ENCODE measurements at places on chromosomes 3 and 15. TPM values are rescaled to one million over a fixed set of nuclear protein-coding genes. Genes with fewer than 3 reads are reported as not detected.

Gene DNAH12
- total RNA-seq: not detected

Gene IRAK2
- 7.0 TPM for total RNA-seq

Gene STRIT1
- not detected for total RNA-seq

Gene CLDN1
- total RNA-seq: 579 TPM

Gene BCHE
- total RNA-seq: 5.7 TPM
